ENCODE measurements at places on chromosomes 7 and 10.

GRCh38 chr7:120567204-120567603 is 290.7 kb downstream of the TSPAN12 start:
- no peak for DNase-seq

DNA sequence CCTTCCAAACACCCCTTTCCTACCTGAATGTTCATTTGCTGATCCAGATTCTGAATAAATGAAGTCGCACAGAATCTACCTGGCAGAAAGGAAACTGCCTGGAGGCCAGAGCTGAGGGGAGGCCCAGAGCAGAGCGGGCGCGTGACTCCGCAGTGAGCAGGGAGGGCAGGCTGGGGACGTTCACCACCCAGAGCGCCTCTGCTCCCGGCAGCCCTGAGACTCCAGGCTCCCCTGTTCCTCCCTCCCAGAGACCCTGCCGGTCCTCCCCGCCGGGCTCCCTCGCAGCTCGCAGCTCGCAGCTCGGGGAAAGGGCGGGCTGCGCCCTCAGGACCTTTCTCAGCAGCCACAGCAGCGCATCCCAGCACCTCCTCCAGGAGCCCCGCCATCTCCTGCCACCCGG is 176.7 kb upstream of the ZNF32 start:
- DNase-seq = no peak

GRCh38 chr10:133123050-133123745 is 35.5 kb downstream of the ADGRA1 start:
- no peak for DNase-seq

- DNase-seq = no peak
These were observed 48.4 kb downstream of the SHH start for GRCh38 chr7:155763691-155764437.

DNA sequence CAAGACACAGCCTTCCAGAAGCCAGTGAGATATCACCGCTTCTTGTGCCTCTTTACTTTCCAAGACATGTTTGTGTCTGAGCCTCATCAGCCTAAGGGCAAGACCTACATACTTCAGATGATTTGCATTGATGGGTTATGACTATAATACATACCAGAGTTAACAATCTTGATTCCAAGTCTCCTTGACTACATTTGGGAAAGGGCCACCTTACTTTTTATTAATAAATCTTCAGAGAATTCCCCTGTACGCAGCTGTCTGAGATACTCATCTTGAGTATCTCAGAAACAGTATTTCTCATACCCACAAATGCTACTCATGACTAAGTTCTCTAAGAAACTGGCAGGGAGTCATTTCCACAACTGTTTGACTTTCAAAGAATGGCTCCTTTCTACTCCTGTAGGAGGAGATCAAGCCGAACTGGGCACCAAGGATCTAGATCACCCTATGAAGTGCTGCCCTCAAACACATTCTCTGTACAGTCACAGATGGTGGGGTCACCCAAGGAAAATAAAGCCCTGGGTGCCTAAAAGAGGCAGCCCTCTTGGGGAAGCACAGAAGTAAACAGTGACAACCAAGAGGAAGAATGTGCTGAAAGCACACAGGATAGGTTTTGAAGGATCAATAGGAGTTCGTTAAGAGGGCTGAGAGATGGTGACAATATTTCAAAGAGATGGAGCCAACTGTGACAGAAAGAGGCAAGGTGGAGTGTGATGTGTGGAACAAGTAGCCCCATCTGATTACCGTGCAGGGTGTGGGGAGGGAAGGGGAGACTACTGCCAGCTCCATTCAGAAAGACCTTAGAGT is 138.9 kb downstream of the JAZF1 start:
- peak; percentile 84 for DNase-seq

- DNase-seq = no peak
These were observed 40.0 kb upstream of the BAMBI start for GRCh38 chr10:28637346-28637745.
